HFF-Myc (cell line): ENCODE measurements at places on chromosomes 1 and 21.

DNA sequence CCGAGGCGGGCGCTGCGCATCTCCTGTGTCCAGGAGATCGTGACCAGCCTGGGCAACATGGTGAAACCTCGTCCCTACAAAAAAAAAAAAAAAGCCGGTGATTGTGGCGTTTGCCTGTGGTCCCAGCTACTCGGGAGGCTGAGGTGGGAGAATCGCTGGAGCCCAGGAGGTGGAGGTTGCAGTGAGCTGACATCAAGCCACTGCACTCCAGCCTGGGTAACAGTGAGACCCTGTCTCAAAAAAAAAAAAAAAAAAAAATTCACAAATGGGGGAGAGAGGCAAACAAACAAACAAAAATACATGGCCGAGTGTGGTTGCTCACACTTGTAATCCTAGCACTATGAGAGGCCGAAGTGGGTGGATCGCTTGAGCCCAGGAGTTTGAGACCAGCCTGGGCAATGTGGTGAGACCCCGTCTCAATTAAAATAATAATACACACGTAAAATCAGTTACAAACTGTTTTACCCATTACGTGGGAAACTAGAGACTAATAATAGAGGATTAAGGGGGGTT is 758 bp downstream of the TATDN3 start:
- DNase-seq = no peak

GRCh38 chr1:245317217-245317616 is 162.4 kb downstream of the KIF26B start:
- DNase-seq = no peak

DNA sequence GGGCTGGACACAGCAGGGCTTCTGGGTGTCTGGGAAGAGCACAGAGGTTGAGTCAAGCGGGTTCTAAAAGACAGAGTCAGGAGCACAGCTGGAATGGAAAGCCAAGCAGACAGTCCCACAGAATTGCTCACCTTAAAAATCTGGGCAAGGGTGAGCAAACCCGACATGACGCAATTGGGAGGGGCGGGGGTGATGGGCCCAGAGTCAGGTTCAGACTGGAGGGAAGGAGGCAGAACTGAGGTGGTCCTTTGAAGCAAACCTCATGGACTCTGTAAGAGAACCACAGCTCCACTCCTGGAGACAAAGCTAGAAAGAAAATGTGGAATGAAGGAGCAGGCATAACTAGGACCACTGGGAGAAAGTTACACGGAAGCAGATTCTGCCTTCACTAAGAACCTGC is 49.0 kb downstream of the FAM78B start:
- DNase-seq = no peak

GRCh38 chr1:194477908-194478307 is 1291.5 kb upstream of the B3GALT2 start:
- no peak for DNase-seq

DNA sequence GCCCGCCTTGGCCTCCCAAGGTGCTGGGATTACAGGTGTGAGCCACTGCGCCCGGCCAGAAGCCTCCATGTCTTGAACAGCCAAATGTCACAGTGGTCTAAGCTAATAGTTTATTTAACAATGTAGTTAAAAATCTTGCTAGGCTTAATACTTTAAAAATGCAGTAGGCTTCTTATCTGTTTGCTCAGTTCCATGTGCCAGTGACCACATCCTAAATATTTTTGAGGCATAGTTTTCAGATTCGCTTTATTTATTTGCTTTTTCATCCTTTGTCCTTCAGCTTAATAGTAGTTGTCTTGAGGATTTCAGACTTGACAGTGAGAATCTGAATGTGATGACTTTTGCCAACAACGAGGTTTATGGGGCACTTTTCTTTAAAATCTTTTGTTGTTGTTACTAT is 59.9 kb upstream of the PRRX1 start:
- DNase-seq = no peak

DNA sequence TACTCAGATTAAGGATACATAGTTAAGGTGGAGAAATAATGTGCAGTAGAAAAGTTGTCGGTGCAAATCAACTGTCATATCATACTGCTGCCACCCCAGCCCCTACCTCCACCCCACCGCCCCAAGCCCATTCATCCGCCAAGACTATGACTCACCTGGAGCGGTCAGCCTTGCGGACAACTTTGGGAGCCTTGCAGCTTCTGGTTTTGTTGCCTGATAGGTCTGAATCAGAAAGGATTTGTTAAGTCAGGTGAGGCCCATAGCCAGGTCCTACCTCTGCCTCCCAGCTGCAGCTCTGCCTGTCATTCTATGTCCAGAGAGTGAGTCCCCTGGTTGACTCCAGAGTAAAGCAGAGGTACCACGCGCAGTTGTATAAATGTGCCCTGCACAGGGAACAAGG is 12.6 kb downstream of the C1orf162 start:
- DNase-seq = no peak

DNA sequence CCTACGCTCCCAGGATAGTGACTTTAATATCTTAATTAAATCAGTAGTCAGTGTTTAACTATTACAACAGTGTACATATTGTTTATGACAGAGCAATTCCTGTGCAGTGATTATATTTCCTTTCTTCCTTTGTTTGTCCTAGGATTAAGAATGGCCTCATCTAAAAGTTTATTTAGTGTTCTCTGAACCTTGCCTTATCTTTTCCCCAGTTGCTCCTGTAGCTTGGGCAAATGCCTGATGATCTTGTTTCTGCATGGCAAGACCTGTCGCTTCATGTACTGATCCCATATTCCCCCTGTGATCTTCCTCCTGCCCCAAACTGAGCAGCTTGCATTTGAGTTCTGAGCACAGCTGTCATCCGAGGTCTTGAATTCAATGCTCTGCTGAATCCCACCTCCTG is 69.1 kb upstream of the STUM start:
- DNase-seq = no peak

DNA sequence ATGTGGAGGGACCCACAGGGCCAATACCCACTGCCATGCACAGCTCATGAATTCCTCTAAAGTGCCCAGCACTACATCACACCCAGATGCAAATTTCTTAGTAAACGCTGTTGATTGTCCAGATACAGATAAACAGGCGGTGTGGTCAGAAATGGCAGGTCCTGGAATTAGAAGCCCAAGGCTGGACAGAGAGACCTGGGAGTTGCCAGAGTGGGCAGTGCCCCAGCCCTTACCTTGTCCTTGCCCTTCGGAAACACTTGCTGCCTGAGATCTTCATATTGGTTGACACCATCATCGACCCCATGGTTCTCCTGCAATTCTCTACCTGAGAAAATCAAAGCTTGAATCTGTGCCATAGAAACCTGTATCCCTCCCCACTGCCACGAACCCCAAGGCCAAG is 149.3 kb upstream of the ETV3 start:
- no peak for DNase-seq

GRCh38 chr1:207020709-207021107 is 11.8 kb downstream of the C1orf116 start:
- no peak for DNase-seq

DNA sequence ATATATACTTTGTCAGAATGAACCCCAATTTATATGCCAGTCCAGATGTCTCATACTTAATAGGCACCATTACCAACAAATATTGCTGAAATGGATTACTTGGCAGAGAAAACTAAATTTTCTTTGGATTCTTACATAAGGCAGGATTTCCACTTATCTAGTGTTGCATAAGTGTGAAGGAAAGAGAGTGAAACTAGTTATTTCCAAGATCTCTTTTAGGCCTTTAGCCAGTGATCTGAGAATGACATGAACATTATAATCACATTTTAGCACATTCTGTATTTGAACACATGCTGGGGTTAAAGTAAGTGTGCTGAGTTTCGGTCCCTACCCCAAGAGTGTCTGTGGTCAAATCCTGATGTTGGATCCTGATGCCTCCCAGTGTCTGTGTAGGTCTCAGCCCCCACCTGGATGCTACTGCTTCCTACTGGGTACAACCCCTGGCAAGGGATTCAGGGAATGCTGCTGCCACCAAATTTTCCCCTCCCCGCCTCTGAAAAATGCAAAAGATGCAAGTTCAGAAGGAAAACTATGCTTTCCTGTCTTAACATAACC is 11.2 kb downstream of the DDAH1 start:
- DNase-seq = no peak

DNA sequence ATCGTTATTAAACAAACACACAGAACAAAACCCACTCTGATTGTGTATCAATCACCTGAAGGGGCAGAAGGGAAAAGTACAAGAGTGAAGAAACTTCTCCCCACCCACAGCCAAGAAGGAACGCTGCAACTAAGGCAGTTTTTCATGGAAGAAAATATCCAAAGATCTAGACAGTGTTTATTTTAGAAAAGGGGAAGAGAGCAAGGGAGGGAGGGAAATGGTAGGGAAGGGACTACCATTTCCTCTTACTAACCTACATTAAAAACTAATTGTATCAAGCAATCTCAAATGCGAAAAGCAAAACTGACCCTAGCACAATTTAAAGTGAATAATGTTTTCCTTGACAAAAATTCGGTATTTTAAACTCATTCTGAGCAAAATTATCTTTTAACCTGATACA is 3.5 kb downstream of the NRIP1 start:
- DNase-seq = no peak

- no peak for DNase-seq
Measured at GRCh38 chr1:229048896-229049295, 222.0 kb upstream of the RAB4A start.

DNA sequence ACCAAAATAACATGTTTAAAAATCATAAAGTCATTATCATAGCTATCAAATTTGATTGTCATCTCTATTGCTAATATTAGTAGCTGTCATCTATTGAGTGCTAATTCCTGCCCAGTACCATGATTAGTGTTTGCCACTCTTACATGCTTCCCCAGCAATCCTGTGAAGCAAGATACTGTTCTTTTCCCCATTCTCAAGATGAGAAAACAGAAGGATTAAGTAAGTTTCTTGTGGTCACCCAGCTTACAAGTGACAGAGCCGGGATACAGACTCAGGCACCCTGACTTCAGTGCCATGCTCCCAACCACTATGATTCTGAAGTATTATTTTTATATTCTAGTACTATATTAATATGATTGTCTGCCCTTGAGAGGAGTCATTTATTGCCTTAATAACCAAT is 36.5 kb downstream of the LRRC8C start:
- DNase-seq = no peak

DNA sequence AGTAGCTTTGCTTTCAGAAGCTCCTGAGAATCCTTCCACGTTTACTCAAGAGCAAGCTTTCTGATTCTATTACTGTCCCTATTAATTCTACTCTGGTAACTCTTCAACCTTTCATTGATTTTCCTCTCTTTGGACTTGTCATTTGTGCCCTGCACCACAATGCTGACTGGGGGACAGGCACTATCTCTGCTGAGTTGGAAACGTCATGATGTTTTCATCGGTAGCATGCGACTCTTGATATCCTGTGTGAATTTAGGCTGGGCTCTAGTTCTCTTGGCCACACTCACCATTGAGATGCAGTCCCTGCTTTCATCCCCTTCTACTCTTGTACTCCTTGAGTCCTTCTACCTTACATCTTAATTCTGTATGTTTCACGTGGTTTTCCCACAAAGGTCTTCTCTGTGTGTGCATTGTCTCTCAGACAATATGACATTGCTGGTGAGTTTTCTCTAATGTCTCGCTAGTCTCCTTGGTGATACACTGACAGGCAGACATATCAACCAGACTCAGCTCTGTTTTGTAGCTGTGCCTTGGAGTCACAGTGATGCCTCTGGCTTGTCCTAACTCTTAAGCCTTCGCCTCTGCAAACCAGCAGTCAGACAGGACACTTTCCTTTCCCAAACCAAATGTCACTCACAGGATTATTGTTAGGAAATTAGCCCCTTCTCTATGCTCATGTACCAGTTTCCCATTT is 223.6 kb upstream of the ADGRL2 start:
- no peak for DNase-seq

GRCh38 chr21:17900281-17900989 is 81.3 kb upstream of the C21orf91 start:
- no peak for DNase-seq

DNA sequence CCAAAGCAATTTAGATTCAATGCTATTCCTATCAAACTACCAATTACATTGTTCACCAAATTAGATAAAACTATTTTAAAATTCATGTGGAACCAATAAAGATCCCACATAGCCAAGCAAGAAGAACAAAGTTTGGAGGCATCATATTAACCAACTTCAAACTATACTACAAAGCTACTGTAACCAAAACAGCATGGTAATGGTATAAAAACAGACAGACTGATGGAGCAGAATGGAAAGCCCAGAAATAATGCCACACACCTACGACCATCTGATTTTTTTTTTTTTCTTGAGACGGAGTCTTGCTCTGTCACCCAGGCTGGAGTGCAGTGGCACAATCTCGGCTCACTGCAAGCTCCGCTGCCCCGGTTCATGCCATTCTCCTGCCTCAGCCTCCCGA is 7.1 kb downstream of the ZNF124 start:
- no peak for DNase-seq

GRCh38 chr1:117341123-117341522 is 26.1 kb upstream of the MAN1A2 start:
- no peak for DNase-seq

GRCh38 chr1:42922687-42923366 is 35.8 kb downstream of the SLC2A1 start:
- no peak for DNase-seq

DNA sequence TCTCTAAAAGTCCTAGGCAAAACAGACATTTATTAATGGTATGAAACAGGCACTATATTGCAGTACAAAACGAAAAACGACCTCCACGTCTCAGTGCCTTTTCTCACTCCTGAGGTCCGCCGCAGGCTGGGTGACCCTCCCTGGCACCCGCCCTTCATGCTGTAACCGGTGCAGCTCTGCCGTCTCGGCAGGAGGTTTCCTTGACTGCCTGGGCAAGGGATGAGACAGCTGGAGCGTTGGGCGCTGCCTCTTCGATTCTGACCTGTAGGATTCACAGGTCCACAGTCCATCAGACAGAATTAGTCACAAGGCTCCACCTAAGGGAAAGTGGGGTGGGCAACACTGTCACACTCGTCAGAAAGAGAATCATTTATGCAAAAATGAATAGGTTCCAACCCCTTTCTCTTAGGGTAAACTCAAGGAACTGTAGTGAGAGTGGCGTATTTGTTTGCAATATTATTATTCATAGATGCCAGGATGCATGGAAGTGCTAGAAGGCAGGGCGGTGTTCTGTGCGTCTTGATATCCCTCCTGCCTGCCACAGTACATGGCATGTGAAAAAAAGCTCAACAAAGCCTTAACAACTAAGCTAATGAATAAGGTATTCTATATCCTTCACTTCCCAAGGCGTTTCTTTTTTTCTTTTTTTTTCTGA is 23.5 kb upstream of the ZBTB18 start:
- DNase-seq = no peak

DNA sequence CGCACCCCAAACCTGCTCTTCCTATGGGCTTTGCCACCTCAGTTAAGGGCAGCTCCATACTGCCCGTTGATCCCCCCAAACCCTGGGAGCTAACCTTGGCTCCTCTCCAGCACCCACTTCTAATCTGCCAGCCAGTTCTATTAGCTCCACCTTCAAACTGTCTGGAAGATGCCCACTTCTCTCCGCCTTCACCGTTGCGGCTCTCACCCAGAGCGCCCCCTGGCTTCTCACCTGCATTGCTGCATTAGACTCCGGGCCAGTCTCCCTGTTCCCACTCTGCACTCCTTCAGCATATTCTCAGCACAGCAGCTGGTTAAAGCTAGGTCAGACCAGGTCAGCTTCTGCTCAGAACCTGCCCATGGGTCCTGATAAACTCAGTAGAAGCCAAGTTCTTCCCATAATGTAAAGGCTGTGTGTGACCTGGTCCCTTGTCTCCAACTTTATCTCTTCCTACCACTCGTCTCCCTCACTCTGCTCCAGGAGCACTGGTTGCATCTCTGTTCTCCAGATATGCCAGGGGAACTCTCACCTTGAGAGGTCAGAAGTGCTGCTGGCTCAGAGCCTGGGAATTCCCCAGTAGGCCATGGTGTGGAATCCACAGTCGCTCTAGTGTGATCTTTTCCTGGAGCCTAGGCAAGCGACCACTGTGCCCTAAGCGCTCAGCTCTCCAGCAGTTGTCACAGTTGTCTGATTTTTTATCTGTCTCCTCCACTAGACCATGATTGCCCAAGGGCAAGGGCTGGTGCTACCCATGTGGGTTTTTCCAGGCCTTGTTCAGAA is 150.3 kb downstream of the HMGB4 start:
- DNase-seq = no peak
